ENCODE measurements at places on chromosomes 12 and 14. TPM values are rescaled to one million over a fixed set of nuclear protein-coding genes. Genes with fewer than 3 reads are reported as not detected.

DNA sequence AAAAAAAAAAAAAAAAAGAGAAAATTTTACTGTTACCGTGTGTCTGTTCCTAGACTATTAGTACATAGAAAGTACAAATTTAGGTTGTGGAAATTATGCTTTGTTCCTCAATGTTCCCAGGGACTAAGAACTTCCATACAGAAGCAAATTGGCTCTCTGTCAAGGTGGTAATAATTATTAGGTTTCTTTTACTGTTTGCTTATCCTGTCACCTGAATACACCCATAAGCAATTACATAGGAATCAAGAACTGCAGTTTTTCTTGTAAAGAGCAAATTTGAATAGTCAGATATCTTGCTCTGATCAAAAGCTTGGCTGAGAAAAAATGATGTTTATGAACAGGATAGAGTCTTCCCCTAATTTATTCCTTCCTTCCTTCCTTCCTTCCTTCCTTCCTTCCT lies 191.2 kb downstream of the AEBP2 start:
- H3K27ac ChIP-seq, result no peak overlapping the region
- H3K27me3 ChIP-seq, result no peaks in the 10 kb centered on the region
- H3K4me3 ChIP-seq, result no peak overlapping the region
- no peaks in the 10 kb centered on the region for H3K4me1 ChIP-seq
- no peaks in the 10 kb centered on the region for H3K36me3 ChIP-seq
- no peak for DNase-seq

GRCh38 chr12:12121061-12121460 lies 50.3 kb downstream of the BCL2L14 start:
- no peak for DNase-seq
- no peaks in the 10 kb centered on the region for H3K27me3 ChIP-seq
- H3K4me1 ChIP-seq, result no peaks in the 10 kb centered on the region
- no peak overlapping the region for H3K4me3 ChIP-seq

DNA sequence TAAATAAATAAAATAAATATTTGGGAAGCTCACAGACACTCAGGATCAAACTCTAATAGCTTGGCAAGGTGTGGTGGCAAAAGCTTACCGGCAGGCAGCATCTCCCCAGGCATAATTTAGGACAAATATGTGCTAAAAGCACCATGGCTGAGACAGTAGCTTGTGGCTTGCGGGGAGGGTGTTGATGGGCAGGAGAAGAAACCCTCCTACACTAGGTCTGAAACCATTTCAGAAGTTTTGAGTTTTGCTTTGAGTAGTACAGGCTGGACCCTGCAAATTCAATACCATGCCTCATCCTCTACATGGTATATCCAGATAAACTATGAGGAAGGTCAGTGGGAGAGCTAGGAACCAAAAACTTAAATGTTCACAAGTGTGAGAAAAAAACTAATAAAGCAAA lies 33.1 kb downstream of the MAP3K9 start:
- no peaks in the 10 kb centered on the region for H3K36me3 ChIP-seq
- H3K4me1 ChIP-seq, result no peaks in the 10 kb centered on the region
- no peak overlapping the region for H3K27ac ChIP-seq
- no peak overlapping the region for H3K4me3 ChIP-seq

- H3K4me1 ChIP-seq, result no peaks in the 10 kb centered on the region
- H3K4me3 ChIP-seq, result no peak overlapping the region
- no peak overlapping the region for H3K27ac ChIP-seq
- no peaks in the 10 kb centered on the region for H3K36me3 ChIP-seq
- no peaks in the 10 kb centered on the region for H3K27me3 ChIP-seq
Measured at GRCh38 chr12:127516467-127516866, 750.5 kb upstream of the TMEM132C start.

DNA sequence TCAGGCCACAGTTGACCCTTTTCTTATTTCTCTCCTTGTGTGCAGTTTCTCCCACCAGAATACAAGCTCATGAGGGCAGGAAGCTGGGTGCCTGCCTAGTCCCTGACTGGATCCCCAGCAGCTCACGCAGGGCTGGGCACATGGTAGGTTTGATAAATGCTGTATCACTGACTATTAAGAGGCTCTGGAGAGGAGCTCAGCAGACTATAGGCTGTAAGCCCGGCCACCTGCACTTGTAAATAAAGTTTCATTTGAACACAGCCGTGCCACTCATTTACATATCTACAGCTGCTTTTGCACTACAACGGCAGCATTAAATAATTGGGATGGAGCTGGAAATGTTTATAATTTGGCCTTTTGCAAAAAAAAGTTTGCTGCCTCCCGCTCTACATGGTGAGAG lies 32.0 kb downstream of the CHGA start:
- peaks cover 27% of the 10 kb centered on the region for H3K36me3 ChIP-seq
- H3K27me3 ChIP-seq, result no peaks in the 10 kb centered on the region
- no peak overlapping the region for H3K27ac ChIP-seq
- peak; percentile 25 for DNase-seq

DNA sequence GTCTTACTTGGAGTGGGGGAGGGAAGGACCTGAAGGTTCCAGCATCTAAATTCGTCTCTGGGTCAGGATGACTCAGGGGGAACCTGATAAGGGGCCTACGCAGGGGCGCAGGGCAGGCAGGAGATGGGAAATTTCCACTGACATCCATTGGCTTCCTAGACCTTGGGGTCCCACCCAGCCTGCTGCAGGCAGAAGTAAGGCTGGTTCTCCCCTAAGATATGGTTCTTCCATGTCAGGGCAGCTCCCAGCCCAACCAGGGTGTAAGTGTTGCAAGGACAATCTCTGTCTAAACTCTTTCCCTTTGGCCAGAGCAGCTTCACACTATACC lies 2.1 kb upstream of the NDRG2 start:
- H3K27me3 ChIP-seq, result no peaks in the 10 kb centered on the region
- H3K36me3 ChIP-seq, result no peaks in the 10 kb centered on the region
- no peak for DNase-seq

The PDZRN4 gene
- 0.56 TPM for polyA plus RNA-seq

The PTHLH gene
- polyA plus RNA-seq, result not detected

The PPP4R4 gene
- polyA plus RNA-seq, result not detected
